ENCODE measurements at places on chromosomes 5 and 9.

DNA sequence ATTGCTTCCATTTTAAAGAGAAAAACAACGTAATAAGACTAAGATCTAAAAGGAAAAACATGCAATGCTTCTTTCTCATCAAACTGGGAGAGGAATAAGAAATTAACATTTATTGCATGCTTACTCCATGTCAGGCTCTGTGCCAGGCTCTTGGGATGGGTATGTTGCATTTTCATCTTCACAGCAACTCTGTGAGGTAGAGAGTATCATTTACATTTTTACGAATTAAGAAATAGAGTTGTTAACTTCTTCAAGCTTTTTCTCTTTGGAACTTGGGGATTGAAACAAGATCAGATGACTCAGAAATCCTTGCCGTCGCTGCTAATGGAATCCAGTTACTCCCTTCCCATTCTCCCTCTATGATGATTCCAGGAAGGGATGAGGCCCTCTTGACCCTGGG lies 39.5 kb downstream of the PDE8B start:
- no peak for DNase-seq

DNA sequence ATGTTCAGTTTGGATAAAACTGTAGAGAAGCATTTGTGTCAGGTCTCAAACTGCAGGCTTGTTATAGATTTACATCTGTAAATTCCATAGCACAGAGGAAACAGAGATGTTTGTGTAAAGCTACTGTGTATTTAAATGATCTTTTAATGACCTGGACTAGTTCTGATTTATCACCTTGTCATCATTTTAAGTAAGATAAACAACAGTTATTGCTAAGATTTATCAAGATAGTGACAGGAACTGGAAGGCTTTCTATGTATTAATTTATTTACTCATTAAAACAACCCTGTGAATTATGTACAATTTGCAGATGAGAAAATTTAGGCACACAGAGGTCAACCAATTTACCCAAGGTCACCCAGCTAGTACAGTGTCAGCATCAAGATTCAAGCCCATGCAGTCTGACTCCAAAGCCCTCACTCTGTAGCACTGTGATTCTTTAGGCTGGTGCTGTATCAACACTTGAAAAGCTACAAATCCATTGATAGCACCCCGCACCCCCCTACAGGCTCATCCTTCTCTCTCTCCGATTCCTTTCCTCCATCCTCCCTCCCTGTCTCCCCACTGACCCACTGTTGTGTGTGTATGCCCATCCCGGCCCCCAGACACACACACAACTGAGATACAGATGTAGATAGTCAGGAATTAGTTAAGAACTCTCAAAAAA lies 184.5 kb downstream of the FBN2 start:
- DNase-seq: no peak

- no peak for DNase-seq
Measured at GRCh38 chr5:1204693-1205242, 3.4 kb downstream of the SLC6A19 start.

- DNase-seq: no peak
Measured at GRCh38 chr9:131839281-131840084, 99.6 kb upstream of the RAPGEF1 start.

DNA sequence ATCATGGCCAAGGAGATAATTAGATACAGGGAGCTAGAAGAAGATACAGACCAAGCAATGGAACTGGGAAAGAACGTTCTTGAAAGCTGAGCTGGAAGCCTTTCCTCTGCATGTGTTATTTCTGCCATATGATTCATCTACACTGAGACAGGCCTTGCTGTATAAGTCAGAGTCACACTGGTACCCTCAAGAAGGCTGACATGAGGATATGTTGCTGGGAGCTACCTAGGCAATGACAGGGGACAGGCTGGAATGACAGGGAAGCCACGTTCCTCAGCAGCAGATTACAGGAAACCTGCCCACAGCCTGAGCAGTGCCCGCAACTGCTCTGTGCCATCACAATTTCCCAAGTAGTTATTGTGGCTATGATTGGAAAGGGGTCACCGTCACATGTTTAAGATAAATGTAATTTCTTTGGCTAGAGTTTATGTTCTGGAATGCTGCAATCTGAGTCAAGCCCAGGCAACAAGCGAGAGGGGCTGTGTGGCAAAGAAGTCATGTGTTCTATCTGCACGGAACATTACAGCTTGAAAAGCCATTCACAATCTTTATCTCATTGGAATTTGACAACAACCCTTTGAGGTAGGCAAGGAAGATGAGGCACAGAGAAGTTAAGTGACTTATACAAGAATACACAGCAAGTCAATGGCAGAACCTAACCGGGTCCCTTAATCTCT lies 108.2 kb downstream of the TTLL11 start:
- DNase-seq: peak; percentile 49

GRCh38 chr9:105881021-105881420 lies 186.7 kb downstream of the TMEM38B start:
- DNase-seq: no peak

DNA sequence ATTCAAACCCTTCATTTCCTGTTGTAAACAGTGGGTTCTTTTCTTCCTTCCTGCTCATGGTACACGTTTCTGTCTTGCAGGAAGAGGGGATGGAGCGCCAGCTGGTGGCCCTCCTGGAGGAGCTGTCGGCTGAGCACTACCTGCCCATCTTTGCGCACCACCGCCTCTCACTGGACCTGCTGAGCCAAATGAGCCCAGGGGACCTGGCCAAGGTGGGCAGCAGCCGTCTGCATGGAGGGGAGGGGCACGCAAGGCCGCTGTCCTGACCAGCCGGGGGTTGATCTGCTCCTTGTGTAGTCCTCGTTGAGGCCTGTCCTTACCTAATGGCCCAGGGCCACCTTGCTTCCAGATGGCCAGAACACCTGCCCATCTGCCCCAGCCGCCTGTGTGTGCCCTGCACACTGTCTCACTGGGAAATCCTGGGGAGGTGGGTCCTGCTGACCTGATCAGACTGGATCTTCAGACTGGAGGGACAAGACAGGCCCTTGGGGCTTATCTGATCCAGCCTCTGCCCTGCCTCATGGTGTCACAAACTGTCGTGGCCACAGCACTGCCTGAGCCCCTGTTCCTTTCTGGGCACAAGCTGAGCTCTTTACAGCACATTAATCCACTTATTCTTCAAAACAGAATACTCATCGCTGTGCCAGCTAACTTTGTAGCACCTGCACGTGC lies 44.7 kb downstream of the LRSAM1 start:
- no peak for DNase-seq

DNA sequence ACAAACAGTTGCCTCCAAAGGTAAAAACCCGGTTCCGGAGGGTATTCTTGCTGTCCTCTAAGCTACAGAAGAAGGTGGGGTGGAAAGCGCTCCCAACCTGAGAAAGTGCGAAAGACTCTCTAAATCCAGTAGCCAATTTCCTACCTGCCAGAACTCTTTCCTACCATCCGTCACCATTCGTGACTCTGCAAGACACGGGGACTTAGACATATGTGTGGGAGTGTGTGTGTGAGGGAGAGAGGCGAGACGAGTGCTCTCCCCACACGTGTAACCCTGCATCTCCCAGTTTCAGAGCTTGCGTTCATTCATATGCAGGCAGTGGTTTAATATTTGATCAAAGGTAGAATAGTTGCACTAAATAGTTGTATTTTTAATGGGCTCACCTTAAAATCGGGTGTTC lies 473 bp upstream of the GABRA1 start:
- no peak for DNase-seq

GRCh38 chr9:78363221-78363620 lies 66.3 kb downstream of the PSAT1 start:
- no peak for DNase-seq

GRCh38 chr9:77830618-77831285 lies 182.6 kb upstream of the GNA14 start:
- no peak for DNase-seq

GRCh38 chr9:120949290-120949689 lies 22.7 kb upstream of the TRAF1 start:
- DNase-seq: no peak

- DNase-seq: peak; percentile 29
Measured at GRCh38 chr5:168578538-168579487, at the start of gene PANK3. Gene PANK3, minus strand, starts transcription at chr5:168579368. Its CDS starts 85 bp downstream, at chr5:168579283.

DNA sequence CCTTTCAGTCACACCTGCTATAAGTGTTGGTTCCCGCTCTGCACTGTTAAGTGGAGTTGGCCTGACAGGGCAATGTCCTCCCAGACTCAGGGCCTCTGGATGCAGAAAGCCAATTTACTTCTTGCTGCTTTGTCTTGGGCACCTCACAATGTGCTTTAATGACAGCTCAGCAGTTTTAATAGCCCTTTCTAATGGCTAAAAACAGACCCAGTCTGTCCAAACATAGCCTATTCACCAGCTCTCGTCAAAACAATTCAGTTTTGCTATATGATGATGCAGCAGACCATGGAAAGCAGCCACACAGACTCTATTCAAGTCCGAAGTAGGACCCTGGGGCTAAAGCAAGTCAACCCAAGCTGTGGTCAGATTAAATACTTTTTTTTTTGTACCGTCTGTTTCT lies 529.1 kb upstream of the SEMA6A start:
- DNase-seq: no peak

GRCh38 chr5:157934600-157934999 lies 75.7 kb upstream of the CLINT1 start:
- DNase-seq: no peak

- no peak for DNase-seq
Measured at GRCh38 chr5:178502401-178503100, 87.6 kb downstream of the COL23A1 start.

DNA sequence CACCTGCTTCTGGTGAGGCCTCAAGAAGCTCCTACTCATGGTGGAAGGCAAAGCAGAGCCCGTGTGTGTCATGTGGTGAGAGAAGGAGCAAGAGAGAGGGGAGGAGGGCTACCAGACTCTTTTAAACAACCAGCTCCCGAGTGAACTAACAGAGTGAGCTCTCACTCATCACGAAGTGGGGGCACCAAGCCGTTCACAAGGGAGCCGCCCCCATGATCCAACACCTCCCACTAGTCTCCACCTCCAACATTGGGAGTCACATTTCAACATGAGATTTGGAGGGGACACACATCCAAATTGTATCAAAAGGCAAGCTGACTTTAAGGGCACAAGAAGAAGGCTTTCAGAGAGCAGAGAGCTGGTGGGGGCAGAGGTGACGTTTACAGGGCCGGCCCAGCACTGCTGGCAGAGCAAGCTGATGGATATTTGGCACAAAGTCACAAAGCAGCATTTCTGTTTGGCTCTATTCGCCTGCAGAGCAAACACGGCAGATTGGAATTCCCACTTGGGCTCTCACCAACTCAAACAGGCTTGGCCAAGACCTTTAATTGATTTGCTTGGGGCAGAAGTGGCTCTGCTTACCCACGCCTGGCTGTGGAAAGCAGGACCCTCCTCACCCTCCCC lies 20.0 kb downstream of the PITX1 start:
- peak; percentile 33 for DNase-seq

GRCh38 chr5:6222121-6222520 lies 156.2 kb downstream of the MED10 start:
- no peak for DNase-seq

- DNase-seq: no peak
Measured at GRCh38 chr9:127140181-127140580, 17.7 kb upstream of the ANGPTL2 start.

DNA sequence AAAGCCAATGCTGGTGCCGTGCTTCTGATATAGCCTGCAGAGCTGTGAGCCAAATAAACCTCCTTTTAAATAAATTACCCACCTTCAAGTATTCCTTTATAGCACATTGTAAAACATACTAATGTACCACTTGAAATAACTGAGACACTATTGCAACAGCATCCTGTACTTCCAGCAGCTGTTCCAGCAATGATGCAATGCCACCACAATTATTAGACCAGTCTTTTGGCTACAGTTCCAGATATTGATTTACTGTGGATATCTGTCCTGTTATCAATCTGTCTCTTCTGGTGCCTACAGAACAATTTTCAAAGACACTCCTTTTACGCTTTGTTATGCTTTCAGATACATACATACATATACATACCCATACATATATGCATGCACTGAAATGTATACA lies 567.9 kb downstream of the TAF11L14 start:
- no peak for DNase-seq

DNA sequence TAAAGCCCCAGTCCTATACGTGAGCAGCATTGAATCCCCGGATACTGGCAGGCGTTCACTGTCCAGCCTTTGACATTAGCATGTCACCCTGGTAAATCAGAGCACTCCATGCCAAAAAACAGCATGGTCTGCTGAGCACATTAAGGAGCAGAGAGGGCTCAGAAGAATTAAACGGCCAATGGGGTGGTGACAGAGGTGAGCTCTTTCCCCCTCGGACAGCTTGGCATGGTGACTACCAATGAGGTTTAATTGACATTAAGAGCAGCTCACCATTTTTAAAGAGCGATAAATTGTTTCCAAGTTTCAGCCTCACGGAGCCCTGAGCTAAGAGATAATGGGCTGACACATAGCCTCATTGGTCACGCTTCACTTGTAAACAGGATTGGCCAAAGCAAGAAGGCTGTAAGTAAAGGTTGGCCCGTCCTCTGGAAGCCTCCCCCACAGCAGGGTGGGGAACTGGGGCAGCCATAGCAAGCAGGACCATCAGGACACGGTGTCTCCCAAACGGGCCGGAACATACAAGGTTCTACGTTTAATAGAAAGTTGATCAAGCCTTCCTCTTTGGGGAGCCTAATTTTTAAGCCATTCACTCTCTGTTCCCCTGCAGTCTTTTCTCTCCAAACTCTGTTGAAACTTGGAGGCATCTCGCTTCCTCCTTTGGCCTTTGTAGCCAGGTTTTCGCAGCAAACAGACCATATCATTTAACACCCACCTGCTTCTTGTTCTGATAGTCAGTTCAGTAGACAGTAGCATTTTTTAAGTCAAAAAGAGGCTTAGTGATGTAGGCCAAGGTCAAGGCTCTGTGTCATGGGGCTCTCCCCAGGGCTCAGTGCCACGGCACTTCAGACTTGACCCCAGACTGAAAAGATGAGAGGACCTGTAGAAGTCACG lies 25.9 kb downstream of the QRFP start:
- DNase-seq: no peak

GRCh38 chr5:158203261-158203660 lies 344.3 kb upstream of the CLINT1 start:
- no peak for DNase-seq

- no peak for DNase-seq
Measured at GRCh38 chr9:37706290-37706689, 47.3 kb upstream of the TRMT10B start.

DNA sequence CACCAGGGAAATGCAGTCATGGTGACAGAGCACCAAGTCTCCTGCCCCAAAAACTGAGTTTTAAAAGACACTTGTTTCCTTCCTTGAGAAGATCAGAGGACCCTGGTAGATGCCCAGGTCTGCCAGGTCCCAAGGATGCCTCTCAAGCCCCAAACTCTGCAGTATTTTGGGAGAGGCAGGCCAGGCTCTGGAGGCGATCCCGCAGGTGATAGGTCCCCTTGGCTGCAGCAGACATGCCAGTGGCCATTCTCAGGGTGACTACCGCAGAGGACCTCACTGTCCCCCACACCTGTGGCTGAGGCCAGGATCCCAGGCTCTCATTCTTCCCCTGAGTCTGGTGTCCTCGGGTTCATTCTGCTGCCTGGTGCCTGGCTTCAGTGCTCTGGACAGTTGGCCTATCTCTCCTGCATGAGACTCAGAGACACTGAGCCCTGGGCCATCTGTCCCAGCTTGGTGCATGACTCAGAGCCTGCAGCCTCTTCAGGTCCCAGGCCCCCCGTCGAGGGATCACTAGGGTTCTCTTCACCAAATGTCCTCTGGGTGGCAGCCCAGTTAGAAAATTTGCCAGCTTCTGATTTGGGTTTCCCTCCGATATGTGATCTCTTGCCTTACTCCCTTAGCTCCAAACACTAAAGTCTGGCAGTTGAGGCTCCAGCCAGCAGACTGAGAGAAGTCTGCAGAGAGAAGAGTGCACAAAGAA lies 59.7 kb upstream of the GARNL3 start:
- no peak for DNase-seq

Measured in AG04450 (cell line).